Sigmoid colon (tissue), 7 donors: ENCODE measurements at places on chromosomes 6 and 20. TPM values are rescaled to one million over a fixed set of nuclear protein-coding genes. Genes with fewer than 3 reads are reported as not detected.

COL12A1 gene
- polyA plus RNA-seq = 2.1 TPM

NEURL2 gene
- 4.6 TPM for polyA plus RNA-seq

GRCh38 chr6:34536251-34536958 is 19.7 kb downstream of the SPDEF start:
- no peak overlapping the region for H3K27ac ChIP-seq
- H3K4me1 ChIP-seq = no peaks in the 10 kb centered on the region
- H3K36me3 ChIP-seq = no peaks in the 10 kb centered on the region
- H3K4me3 ChIP-seq = no peak overlapping the region
- H3K27me3 ChIP-seq = no peaks in the 10 kb centered on the region
- no peak for DNase-seq

ARFGEF3 gene
- 5.2 TPM for polyA plus RNA-seq

DNA sequence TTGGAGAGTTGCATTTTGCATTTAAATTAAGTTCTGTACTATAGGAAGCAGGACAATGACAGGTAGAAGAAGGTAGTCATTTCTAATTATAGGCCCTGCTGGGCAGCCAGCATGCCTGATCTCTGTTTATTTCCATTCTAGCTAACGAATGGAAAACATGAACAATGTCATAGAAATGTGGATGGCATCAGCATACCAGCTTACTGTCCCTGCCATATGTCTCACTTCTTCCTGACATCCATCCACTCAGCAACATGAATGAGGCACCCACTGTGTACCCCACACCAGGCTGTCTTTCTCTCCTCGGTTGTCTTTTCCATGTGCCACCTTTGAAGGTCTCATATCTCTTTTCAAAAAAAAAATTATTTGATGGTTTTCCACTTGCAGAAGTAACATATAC is 11.1 kb downstream of the ADTRP start:
- H3K4me1 ChIP-seq = peaks cover 58% of the 10 kb centered on the region
- no peaks in the 10 kb centered on the region for H3K36me3 ChIP-seq
- H3K4me3 ChIP-seq = no peak overlapping the region
- peak overlapping the region; percentile 9 for H3K27ac ChIP-seq
